ENCODE measurements at places on chromosomes 12 and 14.

DNA sequence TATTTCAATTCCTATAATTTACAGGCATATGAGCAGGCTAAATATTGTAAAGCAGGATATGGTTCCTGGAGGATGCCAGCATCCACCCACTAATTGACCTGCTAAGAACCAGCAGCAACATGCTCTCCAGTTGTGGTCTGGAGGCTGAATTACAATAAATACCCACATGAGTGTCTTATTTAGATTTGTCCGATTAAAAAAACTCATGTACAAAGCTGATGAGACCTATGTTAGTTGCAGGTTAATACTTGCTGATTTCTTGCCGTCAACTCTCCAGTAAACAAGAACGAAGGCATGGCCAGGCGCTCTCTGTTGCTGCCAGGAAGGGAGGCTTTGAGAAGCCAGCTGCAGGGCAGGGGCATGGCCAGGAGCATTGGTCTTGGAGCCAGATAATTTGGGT lies 169.3 kb upstream of the PRICKLE1 start:
- DNase-seq, result no peak

DNA sequence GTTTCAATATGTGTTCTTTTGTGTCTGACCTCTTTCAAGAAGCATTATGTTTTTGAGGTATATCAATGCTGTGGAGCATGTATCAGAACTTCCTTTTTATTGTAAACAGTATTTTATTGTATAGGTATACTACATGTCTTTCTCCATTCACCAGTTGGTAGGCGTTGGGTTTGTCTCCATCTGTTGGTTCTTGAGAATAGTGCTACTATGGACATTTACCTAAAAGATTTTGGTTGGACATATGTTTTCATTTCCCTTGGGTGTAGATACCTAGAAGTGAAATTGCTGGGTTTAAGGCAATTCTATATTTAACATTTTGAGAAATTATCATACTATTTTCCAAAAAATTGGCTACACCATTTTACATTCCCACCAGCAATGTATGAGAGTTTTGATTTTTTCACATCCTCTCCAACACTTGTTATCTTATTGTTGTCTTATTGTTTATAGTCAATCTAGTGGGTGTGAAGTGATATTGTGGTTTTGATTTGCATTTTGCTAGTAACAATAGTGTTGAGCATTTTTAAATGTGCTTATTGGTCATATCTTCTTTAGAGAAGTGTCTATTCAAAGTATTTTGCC lies 409.2 kb downstream of the IPO8 start:
- no peak for DNase-seq

DNA sequence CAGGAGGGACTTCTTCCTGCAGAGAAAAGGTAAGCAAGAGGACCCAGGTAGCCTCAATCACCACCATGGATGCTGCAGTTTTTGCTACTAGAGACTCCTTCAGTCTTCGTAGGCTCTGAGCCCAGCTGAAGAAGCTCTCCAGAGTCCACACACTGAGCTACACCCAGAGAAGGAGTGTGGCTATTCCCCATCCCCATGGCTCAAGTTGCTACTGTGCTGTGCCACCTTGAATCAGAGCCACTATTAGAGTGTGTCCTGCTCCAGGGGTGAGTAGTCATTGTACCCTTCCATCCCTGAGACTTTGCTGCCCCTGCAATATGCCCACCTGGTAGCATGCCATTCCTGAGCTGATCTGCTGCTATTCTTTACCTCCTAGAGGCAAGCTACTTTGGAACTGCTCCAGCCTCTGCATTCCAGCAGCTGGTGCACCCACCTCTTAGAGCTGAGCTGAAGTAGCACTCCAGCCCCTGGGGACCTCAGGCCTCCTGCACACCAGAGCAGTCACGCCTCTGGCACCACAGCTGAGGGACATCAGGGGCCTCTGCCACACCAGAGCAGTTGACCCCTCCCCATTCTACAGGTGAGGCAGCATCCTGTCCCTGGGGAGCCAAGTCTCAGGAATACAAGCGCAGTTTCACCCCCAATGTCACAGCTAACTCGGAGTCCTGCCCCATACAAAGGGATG lies 213.0 kb downstream of the TRHDE start:
- DNase-seq, result no peak

DNA sequence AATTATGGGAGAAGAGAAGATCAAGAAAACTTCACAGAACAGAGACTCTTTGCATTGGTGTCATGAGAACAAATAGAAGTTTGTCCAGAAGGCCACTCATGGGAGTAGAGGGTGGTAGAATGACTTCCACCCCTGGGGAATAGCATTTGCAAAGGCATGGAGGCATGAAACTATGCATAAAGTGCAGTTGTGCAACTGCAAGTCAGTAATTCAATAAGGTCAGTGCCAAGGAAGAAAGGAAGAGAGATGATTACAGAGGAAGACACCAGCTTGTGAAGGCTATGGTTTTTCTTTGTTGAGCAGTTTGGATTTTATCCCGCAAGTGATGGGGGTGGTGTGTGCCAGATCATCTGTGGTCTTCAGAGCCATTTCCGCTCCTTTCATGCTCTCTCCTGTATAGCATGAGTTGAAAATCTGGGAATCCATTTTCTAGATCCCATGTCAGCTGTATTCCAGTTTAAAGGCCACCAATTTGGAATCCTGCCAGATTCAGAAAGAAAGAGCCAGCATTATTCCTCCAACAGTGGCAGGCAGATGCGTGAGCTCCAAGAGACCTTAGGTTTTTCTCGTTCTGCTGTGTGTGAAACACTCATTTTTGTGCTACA lies 67.6 kb upstream of the GRIN2B start:
- DNase-seq, result no peak

DNA sequence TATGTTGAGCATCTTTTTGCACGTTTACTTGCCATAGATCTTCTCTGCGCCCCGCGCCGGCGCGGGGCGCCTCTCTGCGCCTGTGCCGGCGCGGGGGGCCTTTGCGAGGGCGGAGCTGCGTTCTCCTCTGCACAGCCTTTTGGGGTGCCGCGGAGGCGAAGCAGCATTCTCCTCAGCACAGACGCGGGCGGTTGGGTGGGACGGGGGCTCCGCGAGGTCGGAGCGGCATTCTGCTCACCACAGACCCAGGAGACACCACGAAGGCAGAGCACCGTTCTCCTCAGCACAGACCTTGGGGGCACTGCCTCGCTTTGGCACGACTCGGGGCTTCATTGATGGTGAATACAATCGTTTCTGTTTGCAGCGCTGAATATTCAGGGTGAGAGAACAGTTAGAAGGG lies 28.5 kb upstream of the ANHX start:
- no peak for DNase-seq

DNA sequence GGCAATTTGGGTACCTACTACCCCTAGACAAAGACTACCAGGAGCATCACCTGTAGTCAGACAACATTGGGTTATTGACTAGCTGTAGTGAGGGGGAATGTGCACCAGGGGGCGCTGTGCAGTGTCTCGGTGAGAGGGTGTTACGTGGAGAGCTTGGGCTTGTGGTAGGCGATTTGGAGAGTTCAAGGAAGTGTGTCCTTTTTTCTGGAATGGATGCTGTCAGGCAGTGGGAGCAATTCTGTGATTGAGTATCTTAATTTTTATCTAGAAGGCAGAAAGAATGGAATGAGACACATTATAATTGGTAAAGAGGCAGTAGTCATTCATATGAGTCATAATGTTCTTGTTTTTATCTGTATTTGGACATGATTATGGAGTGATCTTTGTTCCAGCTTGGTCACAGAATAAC lies 187.7 kb downstream of the GALC start:
- peak; percentile 0 for DNase-seq

GRCh38 chr14:23066855-23067744 lies 9.8 kb upstream of the CDH24 start:
- no peak for DNase-seq

DNA sequence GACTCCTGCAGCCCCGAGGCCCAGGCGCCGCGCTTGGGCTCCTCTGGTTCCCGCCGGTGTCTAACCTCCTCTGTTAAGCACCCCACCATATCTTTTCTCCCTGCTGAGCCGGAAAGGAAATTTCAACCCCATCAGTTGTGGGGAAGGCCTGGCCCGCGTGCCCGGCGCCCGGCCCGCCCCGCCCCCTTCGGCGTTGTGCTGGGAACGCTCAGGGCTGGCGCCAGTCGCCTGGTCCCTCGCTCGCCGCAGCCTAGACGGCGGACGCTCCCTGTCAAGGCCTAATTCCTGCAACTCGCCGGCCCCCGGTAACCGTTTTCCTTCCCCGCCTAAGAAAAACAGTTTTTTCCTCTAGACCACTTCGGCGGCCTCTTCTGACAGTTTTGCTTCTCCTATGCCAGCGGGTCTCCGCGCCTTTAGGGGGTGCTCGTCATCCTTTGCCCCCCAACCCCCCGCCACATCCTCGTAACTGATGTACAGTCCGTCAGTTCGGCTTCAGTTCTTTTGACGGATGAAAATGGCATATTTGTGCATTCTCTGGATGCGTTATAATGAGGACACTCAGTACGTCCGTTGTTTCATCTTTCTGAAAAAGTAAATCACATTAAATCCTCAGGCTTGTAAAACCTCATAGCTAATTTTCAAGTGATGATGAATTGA lies 506 bp upstream of the NAP1L1 start:
- peak; percentile 44 for DNase-seq

GRCh38 chr12:124205405-124205804 lies 89.5 kb upstream of the RFLNA start:
- no peak for DNase-seq

GRCh38 chr12:107759410-107759809 lies 1.5 kb downstream of the PRDM4 start:
- no peak for DNase-seq

GRCh38 chr14:20683125-20683890 lies 1.1 kb upstream of the RNASE4 start:
- DNase-seq, result peak; percentile 64

GRCh38 chr12:90940872-90941499 lies 14.0 kb downstream of the CCER1 start:
- DNase-seq, result no peak

GRCh38 chr12:47361389-47362021 lies 281.7 kb upstream of the AMIGO2 start:
- no peak for DNase-seq

DNA sequence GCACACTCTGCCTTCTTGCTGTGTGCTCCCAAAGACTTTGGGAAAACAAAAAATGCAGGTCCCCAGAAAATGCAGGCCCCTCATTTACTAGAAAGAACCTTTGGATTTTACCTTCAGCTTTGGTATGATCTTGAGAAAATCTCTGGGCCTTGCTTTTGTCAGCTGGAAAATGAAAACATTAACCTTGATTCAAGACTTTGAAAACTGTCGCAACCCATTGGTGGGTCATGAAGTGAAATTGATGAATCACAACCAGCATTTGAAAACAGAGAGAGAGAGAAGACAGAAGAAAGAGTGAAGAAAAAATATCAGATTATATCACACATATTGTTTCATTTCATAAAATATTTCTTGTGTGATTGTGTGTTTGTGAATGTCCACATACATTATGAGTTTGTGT lies 322.5 kb downstream of the ZFP36L1 start:
- no peak for DNase-seq

GRCh38 chr12:8031872-8032241 lies 659 bp upstream of the FOXJ2 start:
- no peak for DNase-seq

DNA sequence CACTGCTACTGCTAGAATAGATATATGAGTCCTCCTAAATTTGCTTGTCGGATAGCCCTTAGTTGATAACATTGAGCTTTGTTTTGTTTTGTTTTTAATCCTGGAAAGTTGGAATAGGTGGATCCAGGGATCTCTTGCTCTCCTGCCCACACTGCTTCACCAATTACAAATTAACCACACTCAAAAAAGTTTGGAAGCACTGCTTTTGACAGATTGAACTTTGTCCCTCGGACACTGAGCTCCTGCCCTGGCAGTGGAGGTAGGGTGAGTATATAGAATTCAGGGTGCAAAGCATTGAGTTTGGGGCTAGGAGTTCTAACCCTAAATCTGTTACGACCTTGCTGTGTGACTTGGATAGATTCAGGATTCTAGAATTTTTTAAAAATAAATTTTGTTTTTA lies 15.1 kb upstream of the SYNDIG1L start:
- no peak for DNase-seq

GRCh38 chr14:23437133-23438100 lies 2.0 kb upstream of the MYH7 start:
- DNase-seq, result no peak

GRCh38 chr14:34365309-34365915 lies 96.6 kb downstream of the SPTSSA start:
- DNase-seq, result no peak

DNA sequence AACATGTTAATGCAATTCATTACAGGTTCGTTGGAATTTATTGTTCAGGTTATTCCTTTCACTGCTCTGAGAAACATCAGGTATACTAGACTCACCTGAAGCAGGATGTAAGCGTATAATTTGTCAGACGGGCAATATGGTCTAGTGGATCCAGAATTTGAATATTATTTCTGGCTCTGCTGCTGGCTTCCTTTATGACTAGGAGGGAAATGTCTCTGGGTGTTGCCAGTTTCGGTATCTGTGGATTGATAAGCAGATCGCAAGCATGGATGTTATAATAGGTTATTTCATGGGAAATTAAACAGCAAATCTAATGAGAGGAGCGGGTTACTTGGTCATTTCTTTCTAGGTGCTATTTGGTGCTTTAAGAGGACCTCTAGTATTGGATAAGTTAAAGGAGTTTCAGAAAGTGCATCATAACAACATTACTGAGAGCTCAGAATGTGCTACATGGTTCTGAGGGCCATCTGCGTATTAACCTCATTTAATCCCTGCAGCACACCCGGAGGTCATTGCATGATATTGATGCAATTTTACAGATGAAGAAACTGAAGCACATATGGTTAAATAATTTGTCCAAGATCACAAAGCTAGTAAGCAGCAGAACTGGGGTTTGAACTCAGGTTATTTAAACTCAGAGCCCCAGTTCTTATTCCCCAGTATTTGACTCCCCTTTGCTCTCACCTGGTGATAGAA lies 47.3 kb upstream of the BCAT1 start:
- no peak for DNase-seq

- no peak for DNase-seq
Measured at GRCh38 chr14:102417001-102417431, 54.3 kb downstream of the TECPR2 start.

GRCh38 chr14:66072190-66073084 lies 413.7 kb upstream of the CCDC196 start:
- no peak for DNase-seq

DNA sequence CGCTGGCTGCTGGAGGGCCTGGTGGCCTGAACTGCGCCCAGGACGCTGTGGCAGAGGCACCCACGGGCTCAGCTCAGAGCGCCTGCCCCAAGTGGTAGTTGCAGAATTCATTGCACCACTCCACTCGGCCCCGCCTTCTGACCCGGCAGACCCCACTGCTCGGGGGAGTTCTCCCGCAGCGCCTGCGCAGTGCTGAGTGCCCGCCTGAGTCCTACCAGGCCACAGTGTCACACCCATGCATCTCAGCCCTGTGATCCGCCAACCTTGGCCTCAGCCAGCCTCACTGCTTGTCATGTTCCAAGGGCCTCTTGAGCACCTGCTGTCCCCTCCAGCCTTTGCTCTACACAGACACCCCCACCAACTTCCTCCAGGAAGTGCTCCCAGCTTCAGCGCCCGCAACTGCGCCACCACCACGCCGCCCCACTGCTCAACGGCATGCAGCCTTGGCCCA lies 12.2 kb downstream of the DEGS2 start:
- peak; percentile 40 for DNase-seq

GRCh38 chr14:19823178-19823577 lies 19.6 kb downstream of the OR4N2 start:
- no peak for DNase-seq

Measured in activated naive CD4-positive, alpha-beta T cell (primary cell).